C1 segment of cervical spinal cord (tissue), 14 donors: ENCODE measurements at places on chromosomes 11 and 22.

GRCh38 chr11:37504060-37504611, 906.1 kb upstream of the RAG2 start:
- DNase-seq: no peak

GRCh38 chr11:65352783-65353182, 1.8 kb upstream of the TIGD3 start:
- DNase-seq: no peak

DNA sequence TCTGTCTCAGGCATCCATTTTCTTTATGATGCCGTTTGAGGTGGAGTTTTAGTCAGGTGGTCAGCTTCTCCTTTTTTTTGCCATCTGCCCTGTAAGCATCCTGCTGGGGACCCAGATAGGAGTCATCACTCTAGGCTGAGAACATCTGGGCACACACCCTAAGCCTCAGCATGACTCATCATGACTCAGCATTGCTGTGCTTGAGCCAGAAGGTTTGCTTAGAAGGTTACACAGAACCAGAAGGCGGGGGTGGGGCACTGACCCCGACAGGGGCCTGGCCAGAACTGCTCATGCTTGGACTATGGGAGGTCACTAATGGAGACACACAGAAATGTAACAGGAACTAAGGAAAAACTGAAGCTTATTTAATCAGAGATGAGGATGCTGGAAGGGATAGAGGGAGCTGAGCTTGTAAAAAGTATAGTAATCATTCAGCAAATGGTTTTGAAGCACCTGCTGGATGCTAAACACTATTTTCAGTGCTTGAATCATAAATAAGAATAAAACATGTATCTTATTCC, 10.9 kb upstream of the HBE1 start:
- no peak for DNase-seq

DNA sequence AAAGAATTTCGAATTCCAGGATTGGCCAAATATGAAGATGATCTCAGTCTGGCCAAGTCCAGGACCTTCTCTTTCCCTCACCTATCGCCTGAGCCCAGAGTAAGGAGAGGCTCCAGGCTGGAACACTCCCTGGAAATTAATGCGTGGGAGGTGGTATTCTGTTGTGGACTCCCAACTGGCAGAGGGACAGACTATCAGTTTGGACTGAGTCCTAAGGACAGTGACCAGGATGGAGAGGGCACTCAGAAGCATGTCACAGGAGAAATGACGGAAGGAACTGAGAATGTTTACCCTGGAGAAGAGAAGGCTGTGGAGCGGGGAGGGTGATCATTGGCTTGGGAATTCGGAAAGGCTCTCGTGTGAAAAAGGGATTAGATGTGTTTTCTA, 84.4 kb downstream of the RPL27A start:
- DNase-seq: no peak

- DNase-seq: no peak
Measured at GRCh38 chr22:17267661-17268330, 48.6 kb upstream of the ADA2 start.

- no peak for DNase-seq
Measured at GRCh38 chr11:84626256-84626655, 1000.9 kb downstream of the DLG2 start.

DNA sequence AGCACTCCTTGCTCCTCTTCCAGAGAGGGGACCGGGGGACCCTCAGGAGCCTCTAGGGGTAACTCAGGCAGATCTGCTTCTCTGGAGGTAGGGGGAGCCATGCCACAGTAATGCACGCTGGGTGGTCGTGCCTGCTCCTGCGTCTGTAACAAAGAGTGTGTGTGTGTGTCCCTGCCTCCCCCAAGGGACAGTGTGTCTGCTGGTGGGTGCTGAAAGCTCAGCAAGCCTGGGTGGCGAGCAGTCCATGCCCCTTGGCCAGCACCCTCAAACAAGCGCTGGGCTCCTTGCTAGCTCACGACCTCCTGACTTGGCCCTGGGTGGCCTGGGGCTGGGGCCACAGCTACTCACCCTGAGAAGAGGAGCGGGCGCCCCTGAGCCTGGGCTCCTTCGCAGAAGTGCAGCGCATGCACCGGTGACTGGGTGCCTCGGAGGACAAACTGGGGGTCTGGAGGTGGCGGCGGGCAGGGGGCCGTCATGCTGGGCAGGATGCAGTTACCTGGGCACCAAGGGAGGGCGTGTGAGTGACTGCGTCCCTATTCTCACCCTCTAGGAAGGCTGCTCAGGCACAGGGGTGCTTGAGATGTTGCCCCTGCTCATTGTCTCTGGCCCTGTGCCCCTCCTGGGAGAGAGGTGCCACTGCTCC, 33.7 kb downstream of the GNB1L start:
- no peak for DNase-seq

DNA sequence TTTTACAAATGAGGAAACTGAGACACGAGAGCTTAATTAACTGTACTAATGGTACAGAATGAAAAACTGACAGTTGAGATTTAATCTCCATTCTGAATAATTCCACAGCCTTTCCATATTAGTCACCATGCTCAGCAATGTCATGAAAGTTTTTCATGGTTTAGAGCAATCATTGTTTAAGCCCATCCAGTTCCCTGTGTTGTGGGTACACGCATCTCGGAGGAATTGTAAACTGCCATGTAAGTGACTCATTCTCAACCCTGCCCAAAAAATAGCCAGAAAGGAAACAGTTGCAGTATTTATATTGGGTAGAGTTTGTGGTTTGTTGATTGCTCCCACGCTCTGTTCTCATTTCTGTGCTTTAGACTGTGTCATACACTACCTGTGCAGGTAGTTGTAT, 1790.8 kb downstream of the LRRC4C start:
- DNase-seq: no peak

GRCh38 chr11:46278387-46279125, 1.1 kb downstream of the CREB3L1 start:
- DNase-seq: no peak

DNA sequence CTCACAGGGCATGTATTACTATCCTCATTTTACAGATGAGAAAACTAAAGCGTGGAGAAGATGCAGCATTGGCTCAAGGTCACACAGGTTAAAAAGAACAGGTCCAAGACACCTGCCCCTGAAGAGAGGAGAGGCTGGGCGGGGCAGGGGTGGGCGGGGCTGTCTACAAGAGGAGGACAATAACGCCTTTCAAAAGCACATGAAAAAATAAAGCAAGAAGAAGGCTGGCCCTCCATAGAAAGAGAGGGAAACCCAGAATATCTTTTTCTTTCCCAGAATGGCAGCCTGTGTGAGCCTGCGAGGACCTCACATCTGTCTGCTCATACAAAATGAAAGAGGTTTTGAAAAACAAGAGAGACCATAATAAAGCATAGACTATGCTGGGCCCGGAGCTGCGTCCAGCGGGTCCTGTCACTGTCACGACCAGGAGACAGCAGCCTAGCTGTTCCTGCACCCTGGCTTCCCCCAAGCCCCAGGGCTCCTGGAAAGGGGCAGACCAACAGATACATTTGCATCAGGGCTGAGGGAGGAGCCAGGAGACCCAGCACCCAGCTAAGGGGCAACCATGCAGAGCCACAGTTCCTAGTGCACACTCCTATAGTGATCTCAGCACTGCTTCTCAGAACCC, 61.6 kb downstream of the DSCAML1 start:
- DNase-seq: peak; percentile 43

DNA sequence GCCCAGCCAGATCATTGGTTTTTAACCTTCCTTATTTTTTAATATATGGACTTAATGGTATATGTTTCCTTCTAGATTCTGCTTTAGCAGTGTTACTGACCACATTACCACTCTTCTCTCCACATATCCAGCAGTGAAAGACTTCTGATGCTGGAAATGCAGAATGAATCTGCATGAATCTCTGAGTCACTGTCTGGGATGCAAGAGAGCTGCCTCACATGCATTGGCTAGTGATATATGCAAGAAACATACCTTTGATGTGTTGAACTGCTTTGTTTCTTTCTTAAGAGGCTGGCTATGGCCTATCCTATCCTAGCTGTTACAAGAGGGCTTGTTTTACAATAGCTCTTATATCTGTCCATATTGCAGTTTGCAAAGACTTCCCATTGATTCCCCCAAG, 16.6 kb upstream of the AMPD3 start:
- no peak for DNase-seq

- no peak for DNase-seq
Measured at GRCh38 chr11:88179141-88179540, 3.9 kb upstream of the RAB38 start.

GRCh38 chr22:47659467-47660223, 897.2 kb downstream of the TBC1D22A start:
- no peak for DNase-seq

- no peak for DNase-seq
Measured at GRCh38 chr11:69524991-69525411, 43.5 kb downstream of the LINC01488 start.

DNA sequence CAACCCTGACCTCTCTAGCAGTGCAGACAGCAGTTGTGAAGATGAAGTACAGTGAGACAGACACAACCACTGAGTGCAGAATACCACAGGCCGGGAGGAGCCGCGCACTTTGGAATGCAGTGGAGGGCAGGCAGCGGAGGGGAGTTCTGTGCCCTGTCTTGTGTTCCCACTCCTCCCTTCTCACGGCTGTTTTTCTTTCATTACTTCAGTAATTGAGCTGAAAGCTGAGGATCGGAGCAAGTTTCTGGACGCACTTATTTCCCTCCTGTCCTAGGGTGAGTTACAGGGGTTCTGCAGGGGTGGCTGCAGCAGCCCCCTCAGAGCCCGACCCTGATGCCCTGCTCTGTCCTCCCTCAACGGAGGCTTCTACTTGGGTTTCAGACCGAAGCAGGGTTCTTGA, 5.6 kb downstream of the CLDN5 start:
- DNase-seq: no peak

DNA sequence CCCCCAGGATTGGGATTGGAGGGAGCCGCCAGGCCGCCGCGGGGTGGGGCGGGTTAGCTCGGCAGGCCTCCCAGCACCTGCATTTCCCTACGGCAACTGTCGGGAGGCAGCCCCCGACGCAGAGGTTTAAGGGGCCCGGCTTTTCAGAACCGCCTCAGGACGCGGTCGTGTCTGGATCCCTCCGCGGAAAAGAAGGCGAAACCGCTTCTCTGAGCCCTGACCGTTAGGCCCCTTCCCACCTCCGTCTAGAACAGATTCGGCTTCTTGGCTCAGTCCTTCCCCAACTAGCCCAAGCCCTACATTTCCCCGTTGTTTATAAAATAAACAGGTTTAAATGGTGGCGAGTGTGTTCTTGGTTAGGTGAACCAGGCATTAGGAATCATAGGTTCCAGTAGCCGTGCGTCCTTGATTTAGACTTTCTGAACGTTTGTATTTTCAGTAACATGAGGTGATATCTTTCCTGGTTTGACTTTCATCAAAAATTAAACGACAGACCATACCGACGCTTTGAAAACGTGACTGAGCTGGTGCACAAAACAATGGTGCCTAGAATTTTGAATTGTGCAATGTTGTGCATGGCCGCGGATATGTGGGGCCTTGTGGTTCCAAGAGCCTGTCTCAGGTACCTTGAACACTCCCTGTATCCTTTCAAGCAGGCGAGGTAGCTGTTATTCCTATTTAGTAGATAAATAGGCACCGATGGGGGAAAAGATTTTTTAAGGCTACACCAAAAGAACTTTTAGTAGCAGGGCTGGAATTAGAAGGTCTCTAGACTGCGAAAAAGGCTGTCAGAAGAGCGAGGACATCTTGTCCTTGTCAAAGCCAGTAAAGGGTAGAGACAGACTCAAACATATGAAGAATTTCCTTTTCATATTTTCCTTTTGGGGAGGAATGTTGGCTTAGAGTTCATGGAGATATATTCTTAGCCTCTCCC, 1.2 kb upstream of the HSPA8 start:
- peak; percentile 52 for DNase-seq

GRCh38 chr11:130418210-130418609, 10.2 kb downstream of the ADAMTS8 start:
- peak; percentile 60 for DNase-seq
